ENCODE measurements at places on chromosomes 2 and 18.

GRCh38 chr2:238099714-238100048, 459 bp upstream of the ESPNL start:
- no peak for DNase-seq

GRCh38 chr2:240921311-240921994, 15.3 kb downstream of the CROCC2 start:
- no peak for DNase-seq

DNA sequence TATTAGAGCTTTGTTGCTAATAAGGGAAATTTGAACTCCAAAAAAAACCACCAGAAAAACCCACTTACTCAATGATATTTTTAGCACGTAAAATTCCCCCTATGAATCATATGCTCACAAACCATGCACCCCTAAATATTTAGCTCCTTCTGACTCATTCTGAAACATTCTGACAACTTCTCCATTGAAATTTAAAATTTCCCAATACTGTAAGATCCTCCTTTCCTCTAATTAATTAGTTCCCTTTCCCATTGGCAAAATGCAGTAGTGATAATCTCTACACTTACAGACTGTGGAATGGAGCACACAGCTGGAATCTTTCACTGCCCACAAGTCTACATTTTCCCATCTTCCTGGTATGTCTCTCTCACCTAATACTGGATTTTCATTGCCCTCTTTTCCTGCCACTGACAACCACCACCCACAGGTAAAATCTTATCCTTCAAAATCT, 215.8 kb upstream of the ACVR2A start:
- DNase-seq = no peak

DNA sequence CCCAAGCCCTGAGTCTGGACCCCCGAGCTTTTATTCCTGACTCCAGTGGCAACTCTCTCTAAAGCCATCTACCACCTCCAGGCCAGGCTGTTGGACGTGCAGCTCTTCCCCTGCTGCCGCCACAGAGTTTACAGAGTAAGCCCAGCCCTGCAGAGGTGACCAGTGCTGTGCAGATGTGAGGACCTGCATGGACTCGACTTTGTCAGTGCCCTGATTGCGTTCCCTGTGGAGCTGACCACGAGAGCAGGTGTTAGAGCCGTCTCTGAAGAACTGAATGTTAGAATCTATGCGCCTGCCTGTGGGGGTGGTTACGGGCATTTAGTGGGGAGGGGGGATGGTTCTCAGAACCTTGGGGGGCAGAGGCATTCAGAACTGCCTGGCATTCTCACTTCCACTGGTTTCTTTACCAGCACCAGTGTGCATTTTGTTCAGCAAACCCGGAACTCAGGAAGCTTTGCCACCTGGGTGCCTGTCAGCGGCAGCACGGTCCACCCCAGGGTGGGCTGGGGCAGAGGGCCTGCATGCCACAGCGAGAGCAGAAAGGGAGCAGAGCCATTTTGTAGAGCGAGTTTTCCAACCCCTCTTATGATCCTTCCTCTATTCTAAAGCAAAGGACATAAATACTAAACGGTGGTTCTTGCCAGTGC, 137.9 kb downstream of the KLHL29 start:
- no peak for DNase-seq

- no peak for DNase-seq
Measured at GRCh38 chr2:4882421-4882820, 809.8 kb upstream of the SOX11 start.

GRCh38 chr18:22640281-22640842, 222.6 kb upstream of the CTAGE1 start:
- no peak for DNase-seq

GRCh38 chr2:218755567-218756404, 26.2 kb upstream of the CYP27A1 start:
- no peak for DNase-seq

DNA sequence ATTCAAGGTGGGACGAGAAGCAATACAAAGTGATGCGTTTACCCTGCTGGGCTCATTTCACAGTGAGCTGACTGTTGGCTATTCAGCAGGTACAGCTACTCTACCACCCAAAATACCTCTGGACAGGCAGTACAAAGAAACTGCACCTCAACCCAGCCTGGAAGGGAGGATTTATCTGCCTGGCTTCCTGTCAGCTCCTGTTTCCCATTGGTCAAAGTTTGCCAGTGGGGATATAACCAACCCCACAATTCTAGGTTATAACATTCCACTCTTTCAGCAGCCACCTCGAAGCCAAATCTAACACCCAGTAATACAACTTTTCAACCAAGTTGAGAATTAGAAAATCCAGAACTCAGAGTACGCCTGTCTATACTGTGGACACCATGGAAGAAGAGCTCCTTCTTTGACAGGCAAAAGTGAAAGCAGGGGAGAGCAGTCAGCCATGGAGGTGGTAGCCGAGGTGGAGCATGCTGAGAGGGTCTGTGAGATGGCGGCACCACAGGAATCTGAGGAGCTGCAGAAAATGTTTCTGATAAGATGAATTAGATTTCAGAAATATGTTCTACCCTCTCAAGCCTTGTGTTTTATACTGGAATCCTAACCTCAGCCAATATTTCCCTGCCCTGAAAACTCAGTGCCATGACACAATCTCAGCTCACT, 10.8 kb downstream of the DUSP19 start:
- no peak for DNase-seq

GRCh38 chr2:189254268-189254883, 74.8 kb upstream of the COL5A2 start:
- no peak for DNase-seq

GRCh38 chr2:96747061-96747617, 7.3 kb upstream of the LMAN2L start:
- no peak for DNase-seq

GRCh38 chr2:227179988-227180685, 15.7 kb downstream of the COL4A3 start:
- DNase-seq = no peak
